ENCODE measurements at places on chromosomes 2 and 18.

- no peak for DNase-seq
Measured at GRCh38 chr2:163800951-163801381, 65.2 kb upstream of the FIGN start.

GRCh38 chr2:127392828-127393578 is 5.2 kb upstream of the MAP3K2 start:
- DNase-seq: no peak

DNA sequence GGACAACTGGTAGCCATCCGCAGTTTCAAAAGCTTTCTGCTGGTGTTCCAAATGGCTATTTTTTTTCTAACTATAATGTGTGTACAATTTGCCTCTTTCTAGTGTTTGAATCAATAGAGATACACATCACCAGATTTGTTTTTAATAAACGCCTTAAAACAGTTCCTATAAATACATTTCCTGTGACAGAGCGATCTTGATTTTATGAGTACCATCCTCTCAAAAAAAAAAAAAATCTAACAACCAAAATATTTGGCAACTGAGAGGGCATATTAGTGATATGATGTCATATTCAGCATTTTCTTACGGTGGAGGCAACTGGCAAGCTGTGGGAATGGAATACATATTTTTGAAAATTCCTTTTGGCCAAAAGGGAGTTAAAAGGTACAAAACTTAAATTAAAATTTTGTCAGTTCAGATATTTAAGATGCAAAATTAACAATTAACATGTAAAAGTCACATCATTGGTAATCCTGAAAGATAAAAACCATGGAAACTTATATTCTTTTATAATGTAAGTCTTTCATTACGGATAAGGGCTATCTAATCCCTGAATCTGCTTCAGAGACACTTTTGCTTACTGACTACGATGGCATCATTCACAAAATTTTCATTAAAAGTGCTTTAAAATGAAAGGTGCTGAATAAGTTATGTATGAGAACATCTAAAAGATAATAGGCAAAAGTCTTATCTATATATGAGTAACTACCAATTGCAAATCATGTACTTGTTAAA is 268.4 kb downstream of the TCF4 start:
- DNase-seq: no peak

DNA sequence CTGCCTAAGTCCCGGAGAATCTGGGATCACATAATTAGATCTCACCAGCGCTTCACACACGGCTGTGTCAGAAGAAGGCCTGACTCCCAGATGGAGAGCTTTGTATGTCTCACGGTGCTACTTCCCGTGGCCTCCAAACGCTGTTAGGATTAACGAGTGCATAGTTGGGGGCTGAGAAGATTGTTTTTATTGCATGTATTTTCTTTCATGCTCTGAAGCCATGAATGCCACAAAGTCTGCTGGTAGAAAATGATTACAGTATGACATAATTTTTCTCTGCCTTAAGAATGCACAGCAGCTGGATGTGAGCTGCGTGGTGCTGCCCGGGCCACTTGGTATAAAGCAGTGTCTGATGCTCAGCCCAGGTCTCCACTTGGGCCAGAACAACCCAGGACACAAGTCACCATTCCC is 166.5 kb downstream of the SEPTIN10 start:
- DNase-seq: no peak

DNA sequence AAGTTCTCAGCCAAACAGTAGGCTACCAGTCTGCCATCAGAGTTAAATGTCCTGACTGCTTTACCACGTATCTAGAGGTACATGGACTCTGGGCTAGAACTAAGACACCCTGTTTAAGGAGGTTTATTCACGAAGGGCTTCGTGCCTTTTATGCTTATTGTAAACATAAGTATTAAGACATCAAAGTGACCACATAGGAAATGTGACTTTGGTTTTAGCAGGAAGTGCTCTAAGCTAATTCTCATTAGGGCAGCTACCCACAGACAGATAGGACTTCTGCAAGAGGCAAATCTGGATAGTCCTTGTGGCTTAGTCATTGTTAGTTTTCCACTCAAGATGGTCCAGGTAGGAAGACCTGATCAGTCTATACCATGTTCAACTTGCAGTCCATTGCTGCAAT is 233.3 kb upstream of the MGAT5 start:
- no peak for DNase-seq

DNA sequence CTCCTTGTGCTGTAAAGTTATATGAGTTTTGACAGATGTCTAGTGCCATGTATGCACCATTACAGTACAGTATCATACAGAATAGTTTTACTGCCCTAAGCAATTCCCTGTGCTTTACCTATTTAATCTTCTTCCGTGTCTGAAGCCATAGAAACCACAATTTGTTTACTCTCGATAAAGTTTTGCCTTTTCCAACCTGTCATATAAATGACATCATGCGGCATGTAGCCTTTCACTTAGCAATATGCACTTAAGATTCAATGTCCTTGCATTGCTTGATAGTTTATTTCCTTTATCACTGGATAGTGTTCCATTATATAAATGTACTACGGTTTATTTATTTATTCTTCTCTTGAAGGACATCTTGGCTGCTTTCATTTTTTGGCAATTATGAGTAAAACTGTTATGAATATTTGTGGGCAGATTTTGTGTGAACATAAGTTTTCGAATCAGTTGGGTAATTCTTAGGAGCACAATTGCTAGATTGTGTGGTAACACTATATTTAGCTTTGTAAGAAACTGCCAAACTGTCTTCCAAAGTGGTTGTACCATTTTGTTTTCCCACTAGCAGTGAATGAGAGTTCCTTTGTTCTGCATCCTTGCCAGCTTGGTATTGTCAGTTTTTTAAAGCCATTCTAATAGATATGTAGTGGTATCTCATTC is 136.8 kb upstream of the MAP3K20 start:
- DNase-seq: no peak

DNA sequence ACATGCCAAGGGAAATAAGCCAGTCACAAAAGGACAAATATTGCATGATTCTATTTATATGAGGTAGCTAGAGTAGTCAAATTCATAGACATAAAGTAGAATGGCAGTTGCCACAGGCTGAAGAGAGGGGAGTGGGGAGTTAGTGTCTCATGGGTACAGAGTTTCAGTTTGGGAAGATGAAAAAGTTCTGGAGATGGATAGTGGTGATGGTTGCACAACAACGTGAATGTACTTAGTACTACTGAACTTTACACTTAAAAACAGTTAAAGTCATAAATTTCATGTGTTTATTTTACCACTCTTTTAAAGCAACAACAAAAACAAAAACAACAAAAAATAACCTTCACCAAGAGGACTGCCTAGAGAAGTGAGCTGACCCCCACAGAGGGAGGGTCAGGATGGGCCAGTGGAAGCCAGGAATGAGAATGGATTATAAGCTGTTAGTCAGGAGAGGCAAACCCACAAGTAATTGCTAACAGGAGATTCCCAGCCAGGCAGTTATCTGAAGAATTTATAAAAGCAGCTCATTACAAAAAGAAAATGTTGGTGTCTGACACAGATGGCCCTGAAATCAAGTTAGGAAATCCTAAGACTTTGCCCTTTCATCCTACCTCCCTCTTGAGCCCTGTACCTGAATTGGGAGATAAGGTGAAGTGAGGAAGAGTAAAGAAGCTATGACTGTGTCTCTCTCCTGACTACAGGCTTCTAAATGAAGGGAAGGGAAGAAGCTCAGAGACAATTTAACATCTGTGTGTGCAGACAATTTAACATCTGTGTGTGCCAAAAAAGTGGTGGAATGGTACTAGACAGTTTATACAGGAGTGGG is 263.4 kb downstream of the PDE11A start:
- no peak for DNase-seq

- no peak for DNase-seq
Measured at GRCh38 chr2:80298954-80299353, 5.6 kb downstream of the LRRTM1 start.

DNA sequence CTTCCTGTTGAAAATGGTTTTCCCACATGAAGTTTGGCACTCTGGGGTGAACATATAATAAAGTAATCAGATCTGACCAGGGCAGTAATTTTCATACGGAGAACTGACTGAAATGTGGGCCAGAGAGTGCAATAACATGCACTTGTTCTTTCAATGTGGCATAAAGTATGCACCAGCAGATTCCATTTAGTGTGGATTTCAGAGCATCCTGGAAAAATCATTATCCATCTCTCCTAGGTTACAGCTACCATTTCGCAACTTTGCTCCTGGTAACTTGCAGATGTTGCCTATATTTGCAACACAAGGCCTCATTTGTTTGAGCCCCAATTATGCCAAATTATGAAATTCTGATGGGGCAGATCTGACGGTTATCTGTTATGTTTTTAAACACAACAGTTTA is 55.4 kb downstream of the COLEC12 start:
- no peak for DNase-seq

GRCh38 chr18:9792565-9793245 is 84.6 kb downstream of the RAB31 start:
- DNase-seq: no peak

DNA sequence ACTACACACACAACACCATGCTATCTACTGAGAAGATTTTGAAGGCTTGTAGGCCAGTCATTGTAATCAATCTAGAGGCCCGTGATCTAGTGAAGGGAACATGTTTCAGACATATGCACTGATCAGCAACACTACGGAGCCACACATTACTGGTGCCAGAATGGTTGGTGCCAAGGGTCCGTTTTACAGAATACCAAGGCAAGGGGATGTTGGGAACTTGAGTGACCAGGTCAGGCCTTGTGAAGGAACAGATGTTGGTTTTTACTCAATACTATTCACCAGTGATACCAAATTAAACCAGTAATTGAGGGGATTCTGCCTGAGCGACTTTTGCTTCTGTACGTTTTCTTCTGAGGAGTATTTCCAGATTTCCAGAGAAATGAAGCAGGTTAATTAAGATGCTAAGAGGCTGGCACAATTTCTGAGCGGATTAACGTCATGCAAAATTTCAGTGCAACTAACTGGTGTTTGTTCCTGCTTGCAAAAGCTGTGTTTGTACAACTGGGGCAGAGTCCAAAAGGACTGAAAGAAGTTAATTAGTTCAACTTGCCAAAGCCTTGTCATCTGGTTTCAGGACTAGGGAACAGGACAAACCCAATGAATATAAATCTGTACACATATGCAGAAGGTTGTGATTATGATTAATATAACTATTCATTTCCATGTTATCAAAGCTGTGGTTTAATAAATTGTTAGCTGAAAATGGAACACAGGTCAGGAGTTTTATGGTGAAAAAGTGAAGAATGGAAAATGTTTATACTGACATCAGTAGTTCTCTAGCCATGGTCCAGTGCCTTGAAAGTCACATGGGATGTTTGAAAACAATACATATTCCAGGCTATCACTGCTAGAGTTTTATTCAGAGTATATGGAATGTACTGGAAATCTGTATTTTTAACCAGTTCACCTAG is 432.1 kb upstream of the DCC start:
- no peak for DNase-seq

- no peak for DNase-seq
Measured at GRCh38 chr2:33577084-33577483, 22.0 kb downstream of the FAM98A start.

DNA sequence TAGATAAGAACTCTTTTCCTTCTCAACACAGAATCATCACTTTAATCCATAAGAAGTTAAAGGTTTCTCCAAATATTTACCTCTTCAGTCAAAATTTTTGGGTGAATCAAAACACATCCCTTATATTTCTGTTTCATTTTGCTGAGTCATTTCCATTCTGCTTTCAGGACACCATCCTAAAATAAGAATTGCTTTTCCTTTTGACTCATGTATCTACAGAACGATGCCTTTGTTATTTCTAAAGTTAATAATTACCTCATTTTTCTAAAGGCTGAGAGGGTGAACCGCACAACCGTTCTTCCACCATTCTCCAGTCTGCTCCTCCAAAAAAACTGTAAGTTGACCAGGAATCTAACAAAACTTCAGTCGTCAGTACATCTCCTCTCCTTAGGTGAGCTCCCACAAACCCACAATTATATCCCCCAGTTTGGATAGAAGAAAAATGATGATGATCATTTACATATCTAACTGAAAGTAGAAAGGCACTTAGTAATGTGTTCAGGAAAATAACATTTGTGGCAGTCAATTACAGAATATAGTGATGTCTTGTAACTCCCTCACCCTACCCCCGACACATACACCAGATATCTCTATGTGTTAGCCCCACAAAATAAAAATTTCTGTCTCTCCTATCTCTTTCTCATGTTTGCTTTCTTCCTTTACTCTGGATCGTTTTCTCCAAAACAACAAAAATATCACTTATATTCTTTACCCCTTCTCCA is 162.5 kb downstream of the RAD51AP2 start:
- DNase-seq: peak; percentile 37

DNA sequence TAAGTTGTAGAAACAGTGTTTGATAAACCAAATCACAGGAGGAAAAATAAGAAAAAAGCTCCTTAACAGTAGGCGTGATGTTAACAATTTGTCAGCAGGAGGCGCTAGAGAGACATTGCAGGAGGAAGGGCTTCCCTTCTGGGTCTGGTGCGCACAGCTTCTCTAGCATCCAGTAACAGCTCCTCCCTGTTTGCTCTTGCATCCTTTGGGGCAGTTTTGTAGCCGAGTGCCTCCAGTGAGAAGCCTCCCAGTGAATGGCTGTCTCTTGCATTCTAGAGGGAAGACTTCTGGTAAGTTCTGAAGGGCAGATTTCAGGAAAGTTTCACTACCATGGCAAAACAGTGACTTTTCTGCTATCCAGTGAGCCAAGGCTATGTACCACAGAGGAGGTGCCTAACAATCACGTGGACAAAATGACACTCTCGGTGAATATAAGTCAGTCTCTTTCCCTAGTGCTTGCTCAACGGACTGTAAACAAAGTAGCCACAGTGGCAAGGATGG is 9.5 kb upstream of the ZNF396 start:
- DNase-seq: peak; percentile 80

DNA sequence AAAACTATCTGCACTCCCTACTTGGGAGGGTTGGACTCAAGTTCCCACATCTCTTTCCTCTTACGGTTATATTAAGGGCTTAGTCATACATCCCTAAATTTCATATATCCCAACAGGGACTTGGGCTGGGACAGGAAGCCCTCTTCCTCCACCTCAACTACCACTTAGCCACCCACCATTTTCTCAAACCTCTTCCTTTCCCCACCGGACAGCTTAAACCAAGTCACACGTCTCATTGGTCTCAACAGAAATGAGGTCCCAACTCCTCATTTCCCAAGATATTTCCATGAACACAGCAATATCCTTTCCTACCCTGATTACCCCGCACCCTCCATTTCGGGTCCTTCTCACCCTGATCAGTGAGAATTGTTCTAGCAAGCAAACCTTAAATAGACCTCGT is 736 bp downstream of the ZSCAN30 start:
- DNase-seq: peak; percentile 19

DNA sequence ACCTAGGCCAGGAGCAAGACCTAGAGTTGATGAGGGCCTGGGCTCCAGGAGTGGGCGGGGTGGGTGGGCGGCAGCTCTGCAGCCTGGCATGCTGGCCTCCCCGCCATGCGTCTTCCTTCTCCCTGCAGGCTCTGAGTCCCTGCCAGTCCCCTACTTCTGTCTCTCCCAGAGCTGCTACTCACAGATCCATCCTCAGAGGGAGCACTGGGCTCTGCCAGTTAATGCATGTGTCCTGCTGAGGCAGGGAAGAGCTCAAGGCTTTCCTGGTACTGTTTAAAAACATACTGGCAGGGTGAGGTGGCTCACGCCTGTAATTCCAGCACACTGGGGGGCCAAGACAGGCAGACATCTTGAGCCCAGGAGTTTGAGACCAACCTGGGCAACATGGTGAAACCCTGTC is 38.7 kb upstream of the EDAR start:
- DNase-seq: no peak

- peak; percentile 81 for DNase-seq
Measured at GRCh38 chr2:216636551-216637450, 3.6 kb downstream of the IGFBP2 start.
